Activated CD8-positive, alpha-beta memory T cell treated with anti-CD3 and anti-CD28 coated beads for 24 hours (primary cell): ENCODE measurements at places on chromosomes 5 and 9.
A peak's percentile ranks its signal among the peaks of the same experiment; 100 is the strongest.

DNA sequence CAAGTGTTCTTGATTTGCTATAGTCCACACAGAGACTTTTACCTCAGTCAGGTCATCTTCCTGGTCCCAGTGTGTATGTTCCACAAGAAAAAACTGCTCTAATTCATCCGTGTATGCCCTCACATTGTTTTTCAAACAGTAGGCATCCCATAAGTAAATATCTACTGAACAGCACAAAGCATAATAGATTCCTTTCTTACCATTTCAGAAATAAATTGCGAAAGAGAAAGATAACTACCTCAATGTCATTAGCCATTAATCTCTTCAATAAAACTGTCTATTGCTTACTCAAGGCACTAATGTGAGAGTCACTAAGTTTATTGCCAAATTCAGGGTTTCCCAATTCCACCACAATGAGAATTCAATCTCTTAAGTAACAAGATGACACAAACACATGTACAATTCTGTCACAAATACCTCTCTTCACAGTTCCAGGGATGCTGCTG is 9.6 kb downstream of the FBXW2 start:
- DNase-seq = no peak

DNA sequence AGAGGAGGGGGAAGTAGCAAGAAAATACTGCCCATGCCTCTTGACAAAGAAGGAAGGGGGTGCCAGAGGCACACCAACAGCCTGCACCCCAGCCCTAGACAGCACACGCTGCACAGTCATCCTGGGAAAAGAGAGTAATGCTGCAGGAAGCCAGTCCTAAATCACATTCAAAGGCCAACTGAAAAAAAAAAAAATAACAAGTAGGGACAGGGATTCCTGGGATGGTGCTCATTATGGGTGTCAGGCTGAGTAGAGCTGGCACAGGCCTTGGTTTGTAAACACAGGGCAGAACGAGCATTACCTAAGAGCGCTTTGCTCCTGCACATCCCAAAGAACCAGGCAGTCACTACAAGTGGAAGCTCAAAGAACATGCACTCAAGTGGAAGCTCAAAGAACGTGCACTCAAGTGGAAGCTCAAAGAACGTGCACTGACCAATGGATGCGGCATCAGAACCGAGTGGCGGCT is 7.8 kb downstream of the RAPGEF1 start:
- DNase-seq = no peak

GRCh38 chr9:133981958-133982681 is 10.0 kb downstream of the VAV2 start:
- no peak for DNase-seq

DNA sequence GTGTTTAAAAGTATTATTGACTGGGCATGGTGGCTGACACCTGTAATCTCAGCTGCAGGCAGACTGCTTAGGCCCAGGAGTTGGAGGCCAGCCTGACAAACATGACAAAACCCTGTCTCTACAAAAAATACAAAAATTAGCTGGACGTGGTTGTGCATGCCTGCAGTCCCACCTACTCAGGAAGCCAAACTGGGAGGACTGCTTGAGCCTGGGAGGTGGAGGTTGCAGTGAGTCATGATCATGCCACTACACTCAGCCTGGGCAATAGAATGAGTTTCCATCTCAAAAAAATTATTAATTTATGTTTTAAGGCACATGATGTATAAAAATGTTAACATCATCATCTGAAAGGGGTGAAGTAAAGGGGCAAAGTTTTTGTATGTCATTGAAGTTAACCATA is 49.7 kb upstream of the FNIP1 start:
- DNase-seq = no peak

DNA sequence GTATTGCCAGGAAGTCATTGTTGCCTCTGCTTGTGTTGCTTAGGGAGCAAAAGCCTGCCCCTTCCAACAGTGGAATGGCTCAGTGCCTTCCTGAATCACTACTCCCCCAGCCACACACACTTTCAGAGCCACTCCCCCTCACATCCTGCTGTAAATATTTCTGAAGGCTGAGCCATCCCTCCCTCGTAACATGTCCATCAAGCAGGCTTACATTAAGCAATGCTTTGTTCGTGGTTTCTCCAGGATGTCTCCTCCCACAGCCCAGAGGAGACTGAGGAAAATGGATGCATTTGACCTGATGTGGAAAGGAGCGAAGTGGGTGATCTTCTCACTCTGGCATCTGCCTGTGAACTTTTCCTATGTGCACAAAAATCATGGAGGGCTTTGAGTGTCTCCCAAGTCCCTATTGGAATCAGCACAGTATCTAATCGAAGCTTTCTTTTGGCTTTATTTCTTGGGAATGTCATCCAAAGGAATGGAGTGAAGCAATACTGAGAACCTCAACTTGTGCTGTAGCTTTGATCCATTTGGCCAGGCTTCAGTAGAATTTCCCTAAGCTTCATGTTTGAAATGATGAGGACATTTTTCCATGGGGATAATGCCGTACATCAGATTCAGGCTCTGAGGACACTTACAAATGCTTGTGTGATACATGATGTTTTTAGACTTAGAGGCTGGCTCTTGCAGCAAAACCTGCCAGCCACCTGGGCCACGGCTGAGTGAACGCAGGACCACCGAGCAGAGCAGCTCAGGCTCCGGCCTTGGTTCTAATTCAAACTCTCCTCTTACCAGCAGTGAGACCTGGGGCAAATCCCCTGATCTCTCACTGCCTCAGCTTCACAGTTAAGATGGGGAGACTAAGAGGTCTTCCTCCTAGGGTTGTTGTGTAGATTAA is 389.1 kb downstream of the ENC1 start:
- DNase-seq = no peak

DNA sequence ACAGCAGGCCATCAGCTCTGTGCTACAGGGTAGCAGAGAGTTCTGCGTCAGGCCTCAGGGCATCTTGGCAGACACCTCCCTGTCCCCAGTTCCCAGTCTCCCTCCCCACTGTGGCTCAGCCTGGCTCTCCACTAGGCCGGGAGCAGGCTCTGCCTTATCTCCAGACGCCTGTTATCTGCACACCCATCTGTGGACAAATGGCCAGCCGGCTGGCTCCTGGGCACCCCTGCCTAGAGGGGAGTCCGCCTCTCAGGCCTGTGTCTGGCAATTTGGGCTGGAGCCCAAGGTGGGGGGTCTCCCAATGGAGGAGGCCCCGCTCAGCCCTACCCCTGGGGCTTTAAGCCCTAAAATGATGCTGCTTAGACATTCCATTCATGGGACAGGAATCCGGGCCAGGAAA is 39.2 kb upstream of the HAND1 start:
- DNase-seq = no peak

- no peak for DNase-seq
These were observed 91.9 kb downstream of the MARCHF3 start for GRCh38 chr5:126938466-126938865.

GRCh38 chr9:80025131-80025530 is 453.4 kb downstream of the TLE4 start:
- DNase-seq = no peak

DNA sequence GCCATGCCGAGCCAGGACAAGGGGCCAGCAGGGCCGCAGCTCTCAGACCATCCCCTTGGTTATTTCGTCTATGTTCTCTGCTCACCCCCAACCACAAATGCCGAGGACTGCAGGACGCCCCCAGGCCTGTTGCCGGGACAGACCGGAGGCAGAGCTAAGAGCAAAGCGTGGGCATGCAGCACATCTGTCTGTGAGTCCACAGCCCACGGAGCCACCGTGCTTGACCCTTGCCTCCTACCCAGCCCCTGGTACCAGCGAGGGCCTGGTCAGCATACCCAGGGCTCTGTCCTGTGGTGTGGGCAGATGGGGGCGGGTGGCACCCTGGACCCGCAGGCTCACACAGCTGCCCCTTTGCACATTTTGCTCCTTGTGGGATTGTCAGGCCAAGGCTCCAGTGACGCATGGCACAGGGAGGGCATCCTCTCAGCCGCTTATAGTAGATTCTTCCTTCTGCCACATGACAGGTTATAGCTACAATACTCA is 4.7 kb downstream of the BRD3 start:
- DNase-seq = no peak

DNA sequence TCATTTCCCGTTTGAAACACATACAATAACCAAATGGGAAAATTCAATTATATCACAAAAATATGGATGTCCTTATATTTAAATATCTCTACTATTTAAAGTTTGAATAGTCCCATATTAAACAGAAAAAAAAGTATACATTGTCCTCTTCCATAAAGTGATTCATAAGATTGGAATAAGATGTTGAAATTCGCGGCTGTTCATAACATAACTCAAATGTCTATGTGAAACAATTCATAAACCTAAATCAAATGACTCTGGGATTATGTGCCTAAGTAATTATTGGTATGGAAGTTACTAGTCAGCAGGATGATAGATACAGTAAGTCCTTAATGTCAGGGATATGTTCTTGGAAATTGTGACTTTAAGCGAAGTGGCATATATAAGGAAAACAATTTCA is 3.9 kb upstream of the EFNA5 start:
- no peak for DNase-seq

DNA sequence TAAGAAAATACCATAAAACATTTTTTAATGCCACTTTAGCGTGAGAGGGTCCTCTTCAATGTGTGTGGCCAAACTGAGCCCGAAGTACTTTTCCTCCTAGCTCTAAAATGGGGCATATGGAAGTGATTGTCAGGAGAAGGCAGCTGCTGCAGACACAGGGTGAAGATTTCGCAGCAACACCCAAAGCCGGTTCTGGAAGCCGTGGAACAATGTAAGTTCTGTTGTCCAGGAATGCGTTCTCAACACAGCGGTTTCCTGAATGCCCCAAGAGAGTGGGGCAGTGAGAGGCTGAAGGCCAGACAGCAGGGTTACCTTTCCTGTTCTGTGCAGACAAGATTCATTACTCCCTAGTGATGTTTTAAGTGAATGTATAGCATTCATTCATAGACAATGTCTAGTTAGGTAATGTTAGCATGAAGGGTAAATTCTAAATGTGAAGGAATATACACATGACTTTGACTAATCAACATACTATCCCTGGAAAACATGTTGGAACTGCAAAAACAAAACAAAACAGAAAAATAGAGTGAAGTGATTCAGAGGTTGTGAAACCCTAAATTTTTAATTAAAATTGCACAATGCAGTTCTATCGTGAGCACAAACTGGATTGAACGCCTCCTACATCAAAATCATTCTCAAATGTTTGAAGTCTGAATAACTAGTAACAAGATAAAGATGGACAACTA is 197.0 kb upstream of the SEMA6A start:
- no peak for DNase-seq

- no peak for DNase-seq
These were observed 95.2 kb downstream of the ALDH1A1 start for GRCh38 chr9:72857624-72857996.

GRCh38 chr5:234450-234849 is 16.3 kb downstream of the SDHA start:
- DNase-seq = peak; percentile 17

- DNase-seq = no peak
These were observed 4.5 kb downstream of the OCLN start for GRCh38 chr5:69497006-69497520.

DNA sequence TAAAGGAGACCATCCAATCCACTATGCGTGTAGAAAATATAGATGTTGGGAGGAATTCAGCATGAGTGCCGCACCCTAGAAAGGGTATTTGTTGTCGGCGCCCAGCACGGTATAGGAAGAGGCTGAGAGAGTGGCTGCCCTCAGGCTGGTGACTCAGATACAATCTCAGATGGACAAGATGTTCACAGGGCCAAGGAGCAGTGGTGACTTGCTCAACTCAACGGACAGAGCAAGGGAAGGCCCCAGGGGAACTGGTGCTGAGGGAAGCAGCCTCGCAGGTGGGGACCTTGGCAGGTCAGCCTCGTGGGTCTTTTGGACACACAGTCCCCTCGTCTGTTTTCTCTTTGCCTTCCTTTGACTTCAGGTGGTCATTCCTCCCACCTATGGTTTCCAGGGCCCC is 28.0 kb upstream of the IRX2 start:
- no peak for DNase-seq

GRCh38 chr9:8864545-8864896 is 1064.9 kb upstream of the DMAC1 start:
- no peak for DNase-seq

- no peak for DNase-seq
These were observed 10.9 kb downstream of the ZCCHC10 start for GRCh38 chr5:133015466-133015865.

DNA sequence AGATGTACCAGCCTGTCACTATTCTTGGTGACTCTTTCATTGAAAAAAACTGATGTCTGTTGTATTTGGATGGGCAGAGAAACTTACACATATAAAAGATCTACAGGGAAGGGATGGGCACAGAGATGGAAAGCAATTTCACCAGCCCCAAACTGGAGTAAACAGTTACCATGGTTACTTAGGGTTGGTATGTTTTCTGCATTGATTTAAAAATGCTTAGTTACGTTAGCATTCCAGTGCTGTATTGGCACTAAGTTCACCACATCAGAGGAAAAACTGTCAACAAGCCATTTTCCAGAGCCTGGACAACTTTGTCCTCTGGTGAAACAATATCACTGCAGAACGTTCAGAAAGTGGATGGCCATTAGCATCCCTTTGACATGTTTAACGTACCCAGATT is 28.0 kb downstream of the MARCHF3 start:
- no peak for DNase-seq

DNA sequence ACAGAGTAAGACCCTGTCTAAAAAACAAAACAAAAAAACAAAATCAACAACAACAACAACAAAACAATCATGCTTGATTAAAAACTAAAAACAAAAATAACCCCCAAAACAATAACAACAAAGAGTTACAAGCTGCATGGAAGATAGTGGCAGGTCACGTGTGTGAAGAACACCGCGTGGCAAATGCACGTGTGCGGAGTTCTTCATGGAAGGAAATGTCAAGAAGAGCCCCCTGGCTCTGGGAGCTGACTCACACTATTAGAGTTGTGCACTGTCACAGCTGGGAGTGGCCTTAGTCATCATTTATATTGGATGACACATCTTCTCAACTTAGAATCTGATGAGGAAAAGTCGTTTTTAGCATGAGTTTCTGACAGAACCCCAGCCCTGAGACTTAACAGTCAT is 110.5 kb downstream of the JMY start:
- no peak for DNase-seq

DNA sequence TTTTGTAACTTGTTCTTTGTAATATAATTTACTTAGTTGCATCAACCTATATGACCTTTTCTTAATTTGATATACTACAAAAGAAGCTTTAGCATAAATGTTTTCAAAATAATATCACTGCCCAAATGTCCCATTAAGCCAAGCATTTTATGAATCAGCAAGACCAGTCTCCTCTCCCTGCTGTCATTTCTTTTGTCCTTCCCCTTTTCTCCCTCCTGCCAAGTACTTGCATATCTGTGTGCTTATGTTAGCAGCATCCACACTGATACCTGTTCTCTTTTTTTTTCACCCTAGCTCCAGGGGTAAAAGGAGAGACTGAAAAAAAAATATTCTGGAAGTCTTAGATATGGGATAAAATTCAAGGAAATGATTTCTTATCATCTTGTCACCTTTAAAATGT is 69.7 kb downstream of the ZSWIM6 start:
- DNase-seq = no peak

- no peak for DNase-seq
These were observed 1.4 kb upstream of the ANKRD33B start for GRCh38 chr5:10562201-10563109.

- no peak for DNase-seq
These were observed 31.8 kb downstream of the MAP1B start for GRCh38 chr5:72138943-72139521.
